ENCODE measurements at places on chromosomes 13 and 19. TPM values are rescaled to one million over a fixed set of nuclear protein-coding genes. Genes with fewer than 3 reads are reported as not detected.

GRCh38 chr19:19297759-19298158, 22.6 kb downstream of the SUGP1 start:
- H3K36me3 ChIP-seq: peaks cover 5% of the 10 kb centered on the region
- no peak overlapping the region for H3K4me3 ChIP-seq
- H3K4me1 ChIP-seq: no peaks in the 10 kb centered on the region
- no peak for DNase-seq
- no peak overlapping the region for H3K27ac ChIP-seq

- H3K27ac ChIP-seq: peak overlapping the region; percentile 62
- peak; percentile 84 for DNase-seq
- peak overlapping the region; percentile 2 for H3K4me3 ChIP-seq
- H3K36me3 ChIP-seq: peaks cover 11% of the 10 kb centered on the region
- peaks cover 6% of the 10 kb centered on the region for H3K27me3 ChIP-seq
Observed at GRCh38 chr19:38095411-38096308, 128.4 kb downstream of the DPF1 start.

DNA sequence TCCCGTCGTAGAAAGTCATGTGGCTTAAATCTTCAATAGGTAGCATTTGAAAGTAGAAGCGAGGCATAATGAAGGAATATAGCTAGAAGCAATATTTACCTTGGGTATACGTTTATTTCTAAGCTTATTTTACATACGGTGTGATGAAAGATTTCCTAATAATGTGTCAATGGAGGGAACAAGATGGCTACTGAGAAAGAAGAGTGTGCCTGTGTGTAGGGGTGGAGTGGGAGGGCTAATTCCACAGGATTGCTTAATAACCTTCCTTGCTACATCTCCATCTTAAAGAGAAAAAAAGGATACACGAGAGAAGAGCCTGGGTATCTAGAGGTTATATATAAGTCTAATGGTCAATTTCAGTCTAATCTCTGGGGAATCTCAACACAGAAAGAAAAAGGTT, 2.0 kb downstream of the SPART start:
- peaks cover 5% of the 10 kb centered on the region for H3K4me1 ChIP-seq
- no peaks in the 10 kb centered on the region for H3K36me3 ChIP-seq
- H3K27ac ChIP-seq: no peak overlapping the region
- DNase-seq: no peak
- H3K4me3 ChIP-seq: no peak overlapping the region

DNA sequence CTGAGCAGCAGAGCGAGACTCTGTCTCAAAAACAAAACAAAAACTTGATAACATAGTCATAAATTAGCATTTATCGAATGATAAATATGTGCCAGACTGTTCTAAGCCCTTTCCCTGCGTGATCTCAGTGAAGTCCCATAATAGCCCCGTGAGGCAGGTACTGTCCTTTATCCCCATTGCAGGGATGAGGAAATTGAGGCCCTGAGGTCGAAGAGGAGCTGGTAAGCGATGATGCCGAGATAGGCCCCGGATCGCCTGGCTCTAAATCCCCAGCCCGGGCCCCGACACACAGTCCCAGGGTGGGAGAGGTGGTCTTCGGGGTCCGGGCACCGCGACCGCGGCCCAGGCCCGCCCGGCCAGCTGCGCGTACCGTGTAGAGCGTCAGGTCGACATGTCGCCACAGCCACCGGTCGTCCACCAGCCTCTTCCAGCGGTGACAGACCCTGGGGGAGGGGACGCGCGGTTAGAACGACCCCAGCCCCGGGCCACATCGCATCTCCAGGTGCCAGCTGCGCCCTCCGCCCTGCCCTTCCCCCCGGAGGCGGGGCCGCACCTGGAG, 625 bp downstream of the FBXL12 start:
- no peak for DNase-seq
- H3K4me1 ChIP-seq: peaks cover 3% of the 10 kb centered on the region
- peaks cover 8% of the 10 kb centered on the region for H3K27me3 ChIP-seq
- peaks cover 10% of the 10 kb centered on the region for H3K36me3 ChIP-seq

Gene NUFIP1
- 5.7 TPM for total RNA-seq

Measured in glutamatergic neuron (in vitro differentiated cells).